ENCODE measurements at places on chromosomes 12 and 14. TPM values are rescaled to one million over a fixed set of nuclear protein-coding genes. Genes with fewer than 3 reads are reported as not detected.

The GPRC5D gene
- total RNA-seq: not detected

The OR4E2 gene
- total RNA-seq: not detected

The HPD gene
- 0.39 TPM for total RNA-seq

The ZC2HC1C gene
- 6.1 TPM for total RNA-seq

The ZCCHC8 gene
- total RNA-seq: 25.6 TPM

The TMEM132C gene
- 17.7 TPM for total RNA-seq

The KITLG gene
- total RNA-seq: 37.2 TPM

The RAD9B gene
- 0.95 TPM for total RNA-seq

The TCL1A gene
- not detected for total RNA-seq

The INSM2 gene
- total RNA-seq: 2.4 TPM

The FOXA1 gene
- total RNA-seq: not detected

The LMO3 gene
- 336 TPM for total RNA-seq

The DPY19L2 gene
- 21.8 TPM for total RNA-seq

The ADAM21 gene
- total RNA-seq: 0.59 TPM

The DIO2 gene
- total RNA-seq: 29.0 TPM

The C14orf132 gene
- total RNA-seq: 148 TPM

The RFX4 gene
- 34.8 TPM for total RNA-seq

The SLC5A8 gene
- total RNA-seq: 0.76 TPM

The PRB2 gene
- 3.8 TPM for total RNA-seq

The VEZT gene
- total RNA-seq: 106 TPM

The NKX2-1 gene
- total RNA-seq: 0.16 TPM

All from dorsolateral prefrontal cortex (tissue), 122 donors.